ENCODE measurements at places on chromosomes 16 and 17.

- DNase-seq = no peak
Measured at GRCh38 chr16:53100131-53100748, 45.4 kb downstream of the CHD9 start.

GRCh38 chr17:73969956-73970355 is 233.5 kb upstream of the RPL38 start:
- no peak for DNase-seq

DNA sequence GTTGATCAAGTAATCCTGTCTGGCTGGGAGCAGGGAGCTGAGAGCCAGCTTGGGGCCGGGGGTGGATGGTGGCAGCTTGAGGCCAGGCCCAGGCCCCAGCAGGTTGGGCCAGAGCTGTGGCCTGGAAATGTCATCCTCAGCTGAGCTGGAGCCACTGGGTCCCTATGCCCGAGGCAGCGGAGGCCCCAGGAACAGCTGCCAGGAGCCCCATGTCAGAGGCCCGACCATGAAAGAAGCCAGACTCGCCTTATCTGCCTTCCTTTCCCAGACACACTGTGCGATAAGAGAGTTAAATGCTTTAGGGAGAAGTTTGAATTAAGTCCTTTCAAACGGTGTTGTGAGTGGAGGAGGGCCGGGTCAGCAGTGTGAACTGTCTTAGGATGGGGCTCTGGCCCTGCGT is 3.5 kb downstream of the SMTNL2 start:
- DNase-seq = no peak

GRCh38 chr16:81329947-81330346 is 15.2 kb downstream of the GAN start:
- no peak for DNase-seq

GRCh38 chr17:55693254-55694216 is 29.1 kb downstream of the TMEM100 start:
- DNase-seq = peak; percentile 8

- peak; percentile 8 for DNase-seq
Measured at GRCh38 chr16:10871157-10871991, 5.6 kb upstream of the CIITA start.

GRCh38 chr17:48757524-48757961 is 29.0 kb upstream of the HOXB13 start:
- DNase-seq = no peak

DNA sequence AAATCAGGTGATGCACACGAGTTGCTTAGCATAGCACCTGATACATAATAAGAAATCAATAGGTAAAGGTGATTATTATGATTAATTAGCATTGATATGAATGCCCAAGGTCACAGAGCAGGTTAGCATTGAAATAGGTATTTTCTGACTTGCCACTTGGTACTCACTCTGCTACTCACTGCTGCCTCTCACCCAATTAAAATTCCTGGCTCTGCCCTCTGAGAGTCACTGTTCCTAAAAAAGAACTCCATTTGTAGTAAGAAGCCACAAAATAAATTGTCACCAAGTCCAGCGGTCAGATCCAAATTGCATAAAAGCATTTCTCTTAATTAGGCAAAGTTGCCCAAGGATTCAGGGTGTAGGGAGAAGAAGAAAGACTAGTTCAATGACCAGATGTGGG is 8.9 kb upstream of the GRIN2A start:
- no peak for DNase-seq

DNA sequence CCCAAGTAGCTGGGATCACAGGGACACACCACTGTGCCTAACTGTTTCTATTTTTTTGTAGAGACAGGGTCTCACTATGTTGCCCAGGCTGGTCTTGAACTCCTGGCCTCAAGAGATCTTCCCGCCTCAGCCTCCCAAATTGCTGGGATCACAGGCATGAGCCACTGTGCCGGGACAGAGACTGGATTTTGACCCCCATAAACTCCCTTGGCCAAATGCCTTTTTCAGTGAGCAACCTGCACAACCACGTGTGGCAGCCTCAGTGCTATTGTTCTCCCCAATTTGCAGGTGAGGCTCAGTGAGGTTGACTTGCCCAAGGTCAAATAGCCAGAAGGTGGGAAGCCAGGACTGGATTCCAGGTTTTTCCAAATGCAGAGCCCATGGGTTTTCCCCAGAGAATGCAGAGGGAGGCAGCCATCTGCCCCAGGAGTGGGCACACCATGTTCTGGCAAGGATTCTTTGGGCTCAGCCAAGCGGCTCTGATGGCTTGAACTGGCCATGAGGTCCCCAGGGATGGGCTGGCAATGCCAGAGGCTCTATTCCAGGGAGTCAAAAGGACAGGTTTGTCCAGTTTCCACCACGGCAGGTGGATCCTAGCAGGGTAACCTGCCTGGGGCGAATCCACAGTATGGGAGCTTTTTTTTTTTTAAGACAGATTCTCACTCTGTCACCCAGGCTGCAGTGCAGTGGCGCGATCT is 1.8 kb downstream of the IL27 start:
- peak; percentile 22 for DNase-seq

- no peak for DNase-seq
Measured at GRCh38 chr17:68197997-68198930, 49.6 kb upstream of the AMZ2 start.

DNA sequence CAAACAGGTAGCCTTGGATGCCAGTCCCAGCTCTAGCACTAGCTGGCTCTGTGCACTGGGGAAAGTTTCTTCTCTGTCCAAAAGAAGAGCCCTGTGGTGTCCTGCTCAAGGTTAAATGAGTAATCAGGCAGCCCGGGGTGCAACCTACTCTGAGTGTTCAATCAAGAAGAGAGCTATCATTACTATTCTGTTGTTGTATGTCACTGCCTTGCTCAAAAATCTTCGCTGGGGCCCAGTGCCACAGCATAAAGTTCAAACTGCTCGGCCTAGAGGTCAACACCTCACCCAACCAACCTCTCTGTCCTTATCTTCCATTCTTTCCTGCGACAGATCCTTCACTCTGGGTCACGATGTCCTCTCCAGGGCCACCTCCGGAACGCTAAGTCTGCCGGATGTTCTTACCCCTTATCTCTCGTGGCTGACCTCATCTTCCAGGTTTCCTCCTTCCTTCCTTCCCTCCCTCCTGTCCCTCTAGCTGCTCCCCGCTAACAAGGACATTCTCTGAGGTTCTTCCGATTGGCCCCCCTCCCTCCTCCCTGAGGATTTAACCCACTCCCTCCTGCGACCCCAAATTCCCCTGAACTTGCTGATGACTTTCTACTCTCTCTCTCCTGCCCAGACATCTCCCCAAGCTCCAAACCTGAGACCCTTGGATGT is 4.4 kb downstream of the FDXR start:
- DNase-seq = no peak

DNA sequence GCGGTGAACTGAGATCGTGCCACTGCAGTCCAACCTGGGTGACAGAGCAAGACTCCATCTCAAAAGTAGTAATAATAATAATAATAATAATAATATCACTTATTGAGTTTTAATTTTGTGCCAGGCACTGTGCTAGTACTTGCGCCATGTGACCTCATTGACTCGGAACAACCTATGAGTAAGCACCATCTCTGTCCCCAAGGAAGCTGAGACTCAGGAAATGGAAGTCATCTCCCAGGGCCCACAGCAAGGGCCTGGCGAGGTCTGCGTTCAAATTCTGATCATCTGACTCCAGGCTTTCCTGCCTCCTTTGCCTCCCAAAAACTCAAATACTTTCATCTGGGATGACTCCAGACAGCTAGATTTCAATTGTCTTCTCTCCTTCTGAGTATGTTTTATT is 162.9 kb downstream of the SEC14L1 start:
- no peak for DNase-seq

- DNase-seq = no peak
Measured at GRCh38 chr17:76074390-76075363, at the start of gene GALR2. GALR2 (plus strand) TSS chr17:76074781; CDS start chr17:76074884, 103 bp downstream.

DNA sequence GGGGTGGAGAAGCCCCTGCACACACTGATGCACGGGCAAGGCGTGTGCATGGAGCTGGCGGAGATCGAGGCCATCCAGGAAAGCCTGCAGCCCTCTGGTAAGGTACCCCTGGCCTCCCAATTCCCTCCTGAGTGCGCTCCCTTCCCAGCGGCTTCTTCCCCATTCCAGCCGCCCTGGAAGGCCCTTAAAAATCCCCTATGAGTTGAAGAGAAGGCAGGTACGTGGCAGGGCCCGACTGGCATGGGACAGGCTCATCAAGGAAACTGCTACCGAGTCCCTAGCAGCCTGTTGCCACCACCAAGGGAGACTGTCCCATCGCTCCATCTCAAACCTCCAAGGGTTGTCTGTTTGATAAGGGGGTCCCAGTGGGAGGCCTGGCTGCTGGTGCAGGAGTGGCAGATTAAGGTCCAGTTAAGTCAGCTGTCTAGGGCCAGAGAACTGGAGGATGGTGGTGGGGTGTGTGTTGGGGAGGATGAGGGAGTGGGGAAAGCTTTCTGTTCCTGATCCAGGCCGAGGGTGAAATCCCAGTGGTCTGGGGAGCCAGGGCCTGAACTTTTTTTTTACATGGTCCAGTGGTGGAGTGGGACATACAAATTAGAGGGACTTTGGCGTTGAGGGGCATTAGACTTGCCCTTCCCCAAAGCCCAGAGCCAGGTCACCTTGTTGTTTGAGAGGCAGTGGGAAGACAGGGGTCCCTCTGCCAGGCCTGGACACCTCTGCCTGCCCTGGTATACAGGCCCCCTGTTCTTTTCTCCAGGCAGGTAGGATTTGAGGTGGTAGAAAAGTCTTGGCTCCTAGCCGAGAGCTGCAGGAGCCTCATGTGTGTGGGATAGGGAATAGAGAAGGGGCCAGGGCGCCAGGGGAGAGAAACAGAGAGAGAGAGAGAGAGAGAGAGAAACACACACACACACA is 994 bp downstream of the IGFBP4 start:
- DNase-seq = no peak

DNA sequence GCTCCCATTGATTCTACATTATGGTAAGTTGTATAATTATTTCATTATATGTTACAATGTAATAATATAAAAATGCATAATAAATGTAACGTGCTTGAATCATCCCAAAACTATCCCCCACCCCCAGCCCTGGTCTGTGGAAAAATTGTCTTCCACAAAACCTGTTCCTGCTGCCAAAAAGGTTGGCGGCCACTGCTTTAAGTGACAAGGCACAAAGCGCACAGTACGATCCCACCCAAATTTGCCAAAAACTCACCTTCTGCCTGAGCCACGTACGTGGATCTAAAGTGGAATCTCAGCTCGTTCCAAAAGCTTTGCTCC is 14.5 kb downstream of the CYB561 start:
- DNase-seq = no peak

Data from NCI-H1092 treated with DMSO at 0.1 percent for 48 hours (cell line).